ENCODE measurements at places on chromosomes 16 and 17.

DNA sequence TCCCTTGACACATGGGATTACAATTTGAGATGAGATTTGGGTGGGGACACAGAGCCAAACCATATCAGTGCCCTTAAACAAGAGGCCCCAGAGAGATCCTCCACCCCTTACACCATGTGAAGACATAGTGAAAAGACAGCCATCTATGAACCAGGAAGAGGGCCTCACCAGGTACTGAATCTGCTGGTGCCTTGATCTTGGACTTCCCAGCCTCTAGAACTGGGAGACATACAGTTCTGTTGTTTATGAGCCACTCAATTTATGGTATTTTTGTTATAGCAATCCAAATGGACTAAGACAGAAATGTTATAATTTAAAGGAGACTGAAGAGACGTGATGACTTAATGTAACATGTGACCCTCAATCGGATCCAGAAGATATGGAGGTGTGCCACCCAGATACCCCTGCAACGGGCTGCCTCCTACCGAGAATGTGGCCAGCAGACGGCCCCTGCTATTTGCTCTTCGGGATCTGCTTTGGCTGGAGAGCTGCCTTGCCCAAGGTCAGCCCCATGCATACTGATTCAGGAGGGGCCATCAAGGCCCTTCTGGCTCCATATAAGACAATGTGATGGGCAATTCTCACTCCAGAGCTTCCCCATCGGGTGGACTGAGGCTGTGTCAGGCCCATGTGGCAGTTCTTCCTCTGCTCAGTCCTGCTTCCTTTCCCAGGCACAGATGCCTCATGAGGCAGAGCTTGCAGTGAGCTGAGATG, 80.6 kb downstream of the NETO2 start:
- DNase-seq = no peak

- no peak for DNase-seq
Measured at GRCh38 chr16:31521368-31521767, 6.3 kb upstream of the AHSP start.

DNA sequence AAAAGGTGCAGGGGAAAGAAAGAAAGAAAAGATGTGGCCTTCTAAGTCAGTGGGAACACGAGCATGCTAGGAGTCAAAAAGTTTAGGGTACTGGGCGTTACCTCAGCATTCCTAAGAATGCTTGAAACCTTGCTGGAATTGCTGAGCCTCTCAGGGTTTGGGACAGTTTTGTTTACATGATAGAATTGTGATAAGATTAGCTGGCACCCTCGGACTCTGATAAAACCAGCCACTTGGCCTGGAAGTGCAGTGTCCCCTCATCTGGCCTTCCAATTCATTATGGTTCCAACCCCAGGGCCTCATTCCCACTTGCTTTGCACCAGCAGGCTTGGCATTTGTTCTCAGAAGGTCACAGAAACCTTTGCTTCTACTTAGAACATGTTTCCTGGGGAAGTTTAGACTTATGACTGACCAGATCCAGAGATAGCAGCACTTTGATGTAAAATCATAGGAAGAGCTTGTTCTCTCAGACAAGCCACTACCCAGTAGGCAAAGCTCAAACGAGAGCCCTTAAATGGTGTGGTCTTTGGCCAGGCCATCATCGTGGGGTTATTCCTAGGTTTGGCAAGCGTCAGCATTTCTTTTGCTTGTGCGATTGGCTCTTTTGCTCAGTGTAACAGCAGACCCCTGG, 8.0 kb downstream of the SGF29 start:
- DNase-seq = no peak

- no peak for DNase-seq
Measured at GRCh38 chr17:2170023-2170422, 115.1 kb downstream of the HIC1 start.

Data from COLO829 (cell line).